ENCODE measurements at places on chromosomes 2 and 18.

- no peak for DNase-seq
These were observed 359.5 kb upstream of the ETAA1 start for GRCh38 chr2:67037655-67038054.

GRCh38 chr18:69257861-69258458 lies 142.7 kb upstream of the DOK6 start:
- DNase-seq, result no peak

GRCh38 chr2:102335871-102336366 lies 19.7 kb upstream of the IL18R1 start:
- no peak for DNase-seq

- DNase-seq, result no peak
These were observed 947.3 kb upstream of the CRIM1 start for GRCh38 chr2:35408320-35408719.

DNA sequence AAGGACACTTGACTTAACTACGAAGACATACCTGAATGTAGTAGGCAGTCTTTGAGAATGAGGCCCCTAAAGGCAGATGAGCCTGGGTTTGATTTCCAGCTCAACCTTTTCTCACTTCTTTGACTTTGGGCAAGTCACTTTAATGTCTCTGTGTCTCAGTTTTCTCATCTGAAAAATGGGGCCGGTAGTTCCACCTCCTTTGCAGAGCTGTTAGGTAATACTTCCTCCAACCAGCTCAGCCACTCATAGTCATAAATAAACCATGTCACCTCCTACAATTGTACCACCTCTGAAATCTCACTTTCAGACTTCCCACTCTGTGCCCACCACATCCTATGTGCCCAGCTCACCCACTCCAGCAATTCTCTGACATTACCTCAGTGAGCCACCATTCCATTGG lies 10.4 kb downstream of the ARHGAP25 start:
- no peak for DNase-seq

GRCh38 chr2:101372792-101373191 lies 14.5 kb downstream of the CREG2 start:
- no peak for DNase-seq

- DNase-seq, result no peak
These were observed 32.1 kb downstream of the ZFP36L2 start for GRCh38 chr2:43194121-43194869.

DNA sequence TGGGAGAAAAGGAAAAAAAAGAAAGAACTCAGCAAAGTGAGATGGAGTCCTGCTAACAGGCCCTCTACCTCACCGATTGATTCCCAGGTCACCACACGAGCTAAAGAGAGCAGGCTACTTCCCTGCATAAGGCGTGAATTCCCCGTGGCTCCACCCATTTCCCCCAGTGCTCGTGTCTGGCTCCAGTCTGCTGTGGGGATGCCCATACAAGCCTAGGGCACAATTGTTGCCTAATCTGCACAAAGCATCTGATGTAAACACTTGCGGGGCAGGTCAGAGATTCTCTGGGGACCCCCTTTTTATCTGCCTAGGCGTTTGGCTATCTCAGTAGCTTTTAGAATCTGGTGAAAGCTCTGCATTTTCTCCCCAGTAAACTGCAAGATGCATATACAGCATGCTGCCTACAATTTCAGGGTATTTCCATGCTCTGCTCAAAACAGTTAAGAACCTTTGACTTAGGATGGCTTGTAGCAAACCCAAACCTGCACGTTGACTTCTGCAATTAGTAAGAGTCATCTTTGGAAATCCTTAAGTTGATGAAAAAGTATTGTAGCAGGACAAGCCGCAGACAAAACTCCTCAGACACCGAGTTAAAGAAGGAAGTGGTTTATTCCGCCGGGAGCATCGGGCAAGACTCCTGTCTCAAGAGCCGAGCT lies 34.8 kb downstream of the MYO3B start:
- DNase-seq, result no peak

DNA sequence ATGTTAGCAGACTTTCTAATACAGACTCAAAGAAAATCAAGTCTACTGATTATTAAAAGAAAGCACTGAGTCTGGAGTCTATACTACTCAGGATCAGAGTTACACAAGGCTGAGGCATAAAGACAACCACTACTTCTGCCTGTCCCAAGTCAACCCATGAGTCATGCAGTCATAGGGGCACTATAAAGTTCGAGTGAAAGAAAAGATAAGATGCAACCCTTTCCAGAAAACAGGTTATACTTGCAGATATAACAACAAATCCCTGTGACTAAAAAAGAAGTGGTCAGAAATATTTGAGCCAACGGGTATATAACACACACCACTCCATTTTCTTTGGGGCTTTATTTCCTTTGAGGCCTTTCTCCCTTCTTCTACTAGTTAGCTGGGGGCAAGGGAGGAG lies 18.6 kb upstream of the SCRN3 start:
- no peak for DNase-seq

DNA sequence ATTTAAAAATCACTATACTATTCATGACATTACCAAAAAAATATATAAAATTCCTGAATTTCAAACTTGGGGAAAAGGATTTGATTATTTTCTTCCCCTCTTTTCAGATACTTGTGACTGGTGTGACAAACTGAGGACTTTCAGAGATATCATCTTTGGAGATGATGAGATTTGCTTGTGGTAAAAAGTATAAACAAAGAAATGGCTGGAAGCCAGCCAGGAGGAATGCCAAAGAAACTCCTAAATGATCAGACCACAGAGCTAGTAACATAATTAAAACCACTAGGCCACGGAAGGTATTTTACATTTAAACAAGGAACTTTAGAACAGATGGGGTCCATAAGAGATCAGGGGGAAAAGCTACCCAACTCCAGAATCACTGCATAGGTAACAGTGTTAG lies 58.7 kb downstream of the PIGN start:
- DNase-seq, result no peak

Data from posterior vena cava (tissue), 2 donors.